ENCODE measurements at places on chromosomes 5 and 9.
A peak's percentile ranks its signal among the peaks of the same experiment; 100 is the strongest.

DNA sequence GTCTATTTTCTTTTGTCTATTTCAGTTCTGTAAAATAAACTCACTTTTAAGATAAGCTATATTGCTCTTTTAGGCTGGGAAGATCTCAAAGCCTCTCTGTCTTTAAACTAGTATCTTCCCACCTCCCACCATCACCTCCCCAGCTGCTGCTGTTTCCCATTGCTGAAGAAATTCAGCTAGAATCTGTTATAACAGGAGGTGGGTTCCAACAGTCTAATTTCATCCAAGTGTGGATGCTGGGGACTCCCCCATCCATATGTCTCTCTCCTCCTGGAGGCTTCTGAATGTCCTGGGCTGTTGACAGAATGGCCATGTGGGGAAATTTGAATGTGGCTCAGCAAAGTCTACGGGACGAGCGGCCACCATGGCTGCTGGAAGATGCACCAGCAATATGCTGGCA lies 301.0 kb downstream of the RASEF start:
- DNase-seq = no peak

GRCh38 chr5:55063899-55064298 lies 38.5 kb upstream of the GZMA start:
- no peak for DNase-seq

DNA sequence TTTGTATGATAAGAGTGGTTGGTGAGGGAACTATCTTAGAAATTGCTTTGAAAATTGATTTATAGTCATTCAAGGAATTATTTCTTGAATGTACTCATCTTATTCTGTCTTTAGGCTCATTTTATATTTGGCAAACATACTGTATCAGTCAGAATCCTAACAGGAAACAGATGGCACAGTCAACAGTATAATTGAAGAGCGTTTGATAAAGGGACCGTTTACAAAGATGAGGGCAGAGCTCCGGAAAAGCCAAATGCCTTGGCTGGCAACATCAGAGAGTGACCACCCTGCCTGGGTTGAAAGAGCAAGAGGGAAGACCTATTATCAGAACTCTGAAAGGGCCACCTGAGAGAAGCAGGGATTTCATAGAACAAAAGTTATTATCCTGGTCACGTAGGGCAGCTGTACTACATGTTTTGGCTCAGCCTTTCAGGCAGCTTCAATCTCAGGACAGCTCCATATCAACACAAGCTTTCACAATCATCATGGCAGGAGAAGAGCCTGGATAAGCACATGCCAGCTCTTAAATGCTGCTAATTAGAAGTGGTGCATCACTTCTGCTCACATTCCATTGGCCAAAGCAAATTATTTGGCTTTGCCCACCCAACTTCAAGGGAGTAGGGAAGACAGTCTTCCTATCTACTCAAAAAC lies 47.2 kb upstream of the ARL15 start:
- no peak for DNase-seq

DNA sequence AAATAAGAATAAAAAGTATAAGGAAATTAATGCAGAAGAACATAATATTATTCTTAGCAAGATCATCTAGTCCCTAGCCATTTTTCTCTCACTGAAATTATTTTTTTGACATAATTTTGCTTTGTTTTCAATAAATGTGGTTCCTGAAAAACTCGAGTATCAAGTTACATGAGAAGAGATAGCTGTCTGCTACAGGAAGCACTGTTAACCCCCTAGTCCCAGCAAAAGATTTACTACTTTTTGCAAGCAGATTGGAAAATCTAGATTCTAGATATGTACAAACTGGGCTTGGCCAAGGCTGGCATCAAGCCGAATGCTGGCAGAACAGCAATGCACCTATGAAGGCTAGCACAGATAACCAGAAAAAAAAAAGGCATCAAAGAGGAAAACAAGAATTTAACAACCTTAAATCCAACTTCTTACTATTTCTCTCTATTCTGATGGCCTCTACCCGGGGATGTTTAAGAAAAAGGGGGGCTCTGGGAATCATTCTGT lies 21.9 kb upstream of the ISCA1 start:
- no peak for DNase-seq

DNA sequence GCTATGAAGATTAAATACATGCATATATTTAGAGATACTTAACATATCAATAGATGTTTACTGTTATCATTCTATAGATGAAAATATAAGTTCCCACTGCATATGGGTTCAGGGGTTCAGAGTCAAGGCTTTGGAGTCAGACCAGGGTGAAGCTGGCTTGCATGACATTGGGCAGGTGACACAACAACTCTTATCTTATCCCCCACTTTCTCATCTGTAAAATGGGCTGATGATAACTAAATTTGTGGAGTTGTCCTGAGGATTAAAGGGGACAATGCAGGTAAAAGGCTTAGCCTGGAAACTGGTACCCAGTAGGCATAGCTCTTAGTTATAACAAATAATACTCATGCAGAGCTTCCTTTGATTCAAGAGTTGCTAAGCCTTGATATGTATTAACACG lies 72.6 kb upstream of the BRINP1 start:
- no peak for DNase-seq

- DNase-seq = no peak
These were observed 64.5 kb downstream of the STARD4 start for GRCh38 chr5:111447822-111448221.

GRCh38 chr9:5718296-5719032 lies 89.6 kb downstream of the RIC1 start:
- no peak for DNase-seq

DNA sequence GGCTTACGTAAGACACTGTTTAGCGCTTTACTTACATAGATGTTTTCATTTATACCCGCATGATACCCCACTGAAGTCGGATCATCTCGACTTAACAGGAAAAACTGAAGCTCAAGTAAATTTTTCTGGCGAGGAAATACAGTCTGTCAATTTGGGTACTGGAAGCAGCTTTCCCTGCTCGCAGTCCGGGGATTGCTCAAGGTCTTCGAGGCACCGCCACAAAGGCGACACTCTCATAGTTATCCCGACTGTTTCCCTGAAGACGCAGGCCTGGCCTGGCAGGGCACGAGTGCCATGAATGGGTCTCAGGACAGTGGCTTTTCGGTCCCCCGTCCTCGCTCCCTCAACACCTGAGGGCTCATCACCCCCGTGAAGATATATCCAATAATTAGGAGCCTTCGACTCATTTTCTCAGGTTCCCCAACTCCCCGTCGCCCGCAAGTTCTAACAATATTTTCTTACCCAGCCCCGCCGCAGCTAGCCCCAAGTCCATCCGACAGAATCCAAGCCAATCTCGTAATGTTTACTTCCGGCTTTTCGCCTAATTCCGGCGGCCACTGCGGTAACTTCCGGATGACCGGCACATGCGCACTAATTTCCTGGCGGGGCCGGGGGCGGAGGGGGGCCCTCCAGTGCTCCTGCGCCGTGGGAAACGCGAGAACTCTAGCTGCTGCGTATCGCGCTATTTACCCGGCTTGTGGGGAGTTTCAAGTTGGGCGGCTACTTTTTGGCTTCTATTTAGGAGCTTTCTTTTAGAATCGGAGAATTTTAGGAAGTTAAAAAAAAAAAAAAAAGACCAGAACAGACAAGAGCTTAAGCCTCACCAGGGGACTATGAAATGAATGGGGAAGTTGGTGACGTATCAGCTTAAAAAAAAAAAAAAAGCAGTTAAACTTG lies at the start of gene SLU7:
Gene SLU7 (minus strand): TSS at position 521 of the 897 bp plus-strand sequence. CDS start 3,787 bp downstream, outside the sequence.
- peak; percentile 95 for DNase-seq

- no peak for DNase-seq
These were observed 2.0 kb downstream of the CD74 start for GRCh38 chr5:150410524-150411244.

DNA sequence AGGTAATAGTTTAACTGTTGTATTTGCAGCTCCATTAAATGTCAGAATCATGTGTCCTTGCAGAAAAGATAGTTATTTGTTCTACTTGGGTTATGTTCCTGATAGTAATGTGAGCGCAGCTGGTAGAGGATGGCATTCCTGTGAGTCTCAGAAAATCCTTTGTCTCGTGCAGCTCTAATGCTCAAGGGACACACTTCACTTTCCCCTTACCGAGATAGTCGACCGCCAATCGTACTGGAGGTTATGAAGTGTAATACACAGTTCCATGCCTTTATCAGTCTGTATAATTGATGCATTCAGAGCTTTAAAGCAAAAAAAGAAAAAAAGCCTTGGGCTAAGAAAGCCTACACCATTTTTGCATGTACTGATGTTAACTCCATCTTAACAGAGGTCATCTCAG lies 60.2 kb upstream of the SRP19 start:
- DNase-seq = no peak

- no peak for DNase-seq
These were observed 126.4 kb downstream of the RGS3 start for GRCh38 chr9:113589890-113590289.

- no peak for DNase-seq
These were observed 30.7 kb downstream of the PSIP1 start for GRCh38 chr9:15480028-15480427.

GRCh38 chr5:34699155-34700077 lies 43.3 kb downstream of the RAI14 start:
- no peak for DNase-seq

GRCh38 chr5:174723979-174724483 lies 351 bp upstream of the MSX2 start:
- DNase-seq = no peak

- DNase-seq = peak; percentile 49
These were observed 61.7 kb downstream of the MRPL36 start for GRCh38 chr5:1737790-1738405.

DNA sequence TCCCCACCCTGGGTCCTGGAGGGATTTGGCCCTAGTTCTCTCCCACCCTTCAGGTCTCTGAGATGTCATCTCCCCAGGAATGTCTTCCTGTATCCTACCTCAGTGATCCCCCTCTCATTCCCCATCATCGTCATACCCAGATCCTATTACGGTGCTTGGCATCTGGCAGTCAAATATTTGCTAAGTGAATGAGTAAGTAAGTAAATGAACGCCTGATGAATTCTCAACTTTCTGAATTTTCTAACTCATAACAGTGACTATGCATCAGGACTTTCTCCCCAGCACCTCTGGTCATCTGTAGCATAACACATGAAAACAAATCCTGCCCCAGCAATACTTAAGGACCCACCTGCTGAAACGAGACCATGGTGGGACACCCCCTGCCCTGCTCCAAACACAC lies 244.2 kb downstream of the EBF1 start:
- no peak for DNase-seq

- DNase-seq = peak; percentile 69
These were observed 23.5 kb downstream of the GRAMD2B start for GRCh38 chr5:126446498-126447224.

DNA sequence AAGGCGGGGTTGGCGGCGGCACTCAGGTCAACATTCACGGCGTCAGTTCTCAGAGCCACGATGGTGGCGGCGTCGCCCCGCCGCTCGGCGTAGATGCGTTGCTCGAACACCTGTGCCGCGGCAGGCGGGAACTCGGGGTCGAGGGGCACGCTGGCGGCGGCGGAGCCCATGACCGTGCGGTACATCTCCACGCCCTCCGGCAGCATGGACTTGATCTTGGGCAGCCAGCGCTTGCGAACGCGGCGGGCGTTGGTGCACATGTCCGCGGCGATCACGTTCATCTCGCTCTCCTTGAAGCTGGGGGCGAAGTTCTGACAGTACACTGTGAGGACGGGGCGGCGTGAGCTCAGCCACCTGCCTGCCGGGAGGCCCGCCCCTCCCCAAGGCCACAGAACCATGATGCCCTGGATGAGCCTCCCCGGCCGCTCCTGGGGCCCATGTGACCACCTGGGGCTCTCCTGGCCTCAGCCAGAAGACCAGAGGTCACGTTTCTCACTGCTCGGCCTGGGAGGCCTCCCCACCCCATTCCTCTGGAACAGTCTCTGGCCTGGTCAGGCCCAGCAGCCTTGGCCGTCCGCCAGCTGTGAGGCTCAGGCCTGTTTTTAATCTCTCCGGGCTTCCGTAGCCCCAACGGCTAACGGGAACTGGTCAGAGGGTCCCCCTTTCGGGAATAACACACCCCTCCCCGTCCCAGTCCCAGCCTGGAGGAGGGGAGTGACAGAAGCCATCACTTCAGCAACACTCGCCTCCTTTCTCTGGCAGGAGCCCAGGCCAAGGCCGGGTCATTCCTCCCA lies 50.7 kb upstream of the UBAC1 start:
- no peak for DNase-seq

DNA sequence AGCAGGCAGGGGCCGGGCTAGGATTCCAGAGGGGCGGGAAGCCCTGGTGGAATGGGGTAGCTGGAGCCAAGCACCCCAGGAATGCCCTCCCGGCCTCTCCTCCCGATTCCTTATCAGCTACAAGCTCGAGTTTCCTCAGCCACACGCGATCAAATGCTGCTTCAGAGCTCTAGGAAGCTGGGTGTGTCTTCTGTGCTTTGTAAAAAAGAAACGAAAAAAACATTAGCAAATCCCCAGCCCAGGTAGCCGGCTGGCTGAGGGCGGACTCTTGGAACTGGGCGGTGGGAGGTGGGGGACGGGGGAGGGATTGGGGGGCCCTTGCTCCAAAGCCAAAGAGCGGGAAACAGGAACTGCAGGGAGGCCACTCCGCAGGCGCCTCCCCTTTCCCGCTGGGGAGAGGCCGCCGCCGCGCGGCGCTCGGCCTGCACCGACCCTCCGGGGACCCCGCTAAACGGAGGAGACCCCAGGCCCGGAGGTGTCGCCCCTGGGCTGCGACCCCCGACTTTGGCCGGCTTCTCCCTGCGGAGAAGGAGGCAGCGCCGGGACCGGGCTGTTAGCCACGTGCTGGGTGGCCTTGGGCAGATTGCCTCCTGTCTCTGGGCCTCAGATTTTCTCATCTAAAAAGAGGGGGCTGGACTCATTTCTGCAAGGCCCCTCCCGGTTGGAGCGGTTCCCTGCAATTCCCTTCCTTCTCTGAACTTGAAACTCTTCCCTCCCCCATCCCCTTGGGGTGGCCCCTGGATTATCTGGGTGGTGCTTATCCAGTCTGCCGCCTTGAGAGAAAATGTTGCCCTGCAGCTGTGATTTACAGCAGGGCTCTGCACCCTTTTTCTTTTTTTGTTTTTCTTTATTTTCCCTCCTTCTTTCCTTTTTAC lies 40.9 kb upstream of the FABP6 start:
- DNase-seq = no peak

All from activated T-cell treated with anti-CD3 and anti-CD28 coated beads, Interleukin-2, amount 50 U/mL, for 48 hours (primary cell).